Lung microvascular endothelial cell (primary cell): ENCODE measurements at places on chromosomes 2 and 18.

DNA sequence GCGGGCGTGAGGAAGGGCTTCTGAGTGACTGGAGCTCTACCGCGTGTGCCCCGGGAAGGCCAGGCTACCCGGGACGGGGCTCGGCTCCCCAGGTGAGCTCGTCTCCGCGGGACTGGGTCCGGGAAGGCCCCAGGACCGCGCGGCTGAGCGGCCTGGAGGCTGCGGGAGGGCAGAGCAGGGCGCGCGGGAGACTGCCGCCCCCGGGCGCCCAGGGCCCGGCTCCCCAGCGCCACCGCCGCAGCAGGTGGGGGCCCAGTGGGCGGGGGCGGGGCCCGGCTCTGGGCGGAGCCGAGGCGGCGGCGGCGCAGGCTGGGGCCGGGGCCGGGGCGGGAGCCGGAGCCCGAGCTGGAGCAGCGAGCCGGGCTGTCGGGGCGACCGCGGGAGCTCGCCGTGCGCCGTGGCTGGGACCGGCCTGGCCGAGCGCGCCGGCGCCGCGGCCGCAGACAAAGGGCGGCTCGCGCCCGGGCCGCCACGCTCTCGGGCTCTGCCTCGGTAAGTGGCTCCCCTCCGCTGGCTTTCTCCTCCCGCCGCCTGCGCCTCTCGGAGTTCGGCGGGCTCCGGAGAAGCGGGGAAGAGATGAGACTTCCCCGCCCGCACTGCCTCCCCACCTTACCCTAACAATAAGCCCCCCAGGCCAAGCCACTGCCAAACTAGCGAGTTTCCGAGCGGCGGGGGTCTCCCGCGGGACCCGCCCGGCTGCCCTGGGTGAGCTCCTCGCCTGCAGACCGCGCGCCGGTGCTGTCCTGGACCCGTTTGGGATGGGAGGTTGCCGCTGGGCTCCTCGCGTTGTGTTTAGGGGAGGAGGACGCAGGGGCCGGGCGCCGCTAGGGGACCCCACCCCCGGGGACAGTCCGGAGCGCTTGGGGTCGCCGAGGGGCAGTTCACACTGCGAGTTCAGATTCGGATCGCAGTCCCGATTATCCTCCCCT is at the start of gene MAPK4:
Gene MAPK4 (plus strand): TSS at position 336 of the 929 bp plus-strand sequence. CDS start 103,872 bp downstream, outside the sequence.
- DNase-seq, result peak; percentile 46

- DNase-seq, result no peak
Measured at GRCh38 chr2:163984986-163985385, 249.2 kb upstream of the FIGN start.

- no peak for DNase-seq
Measured at GRCh38 chr2:241991299-241991698, 121.8 kb downstream of the RTP5 start.

- DNase-seq, result peak; percentile 98
Measured at GRCh38 chr2:236871500-236872001, 214.1 kb upstream of the COPS8 start.

- DNase-seq, result no peak
Measured at GRCh38 chr2:85988175-85988913, 99.6 kb upstream of the ST3GAL5 start.

DNA sequence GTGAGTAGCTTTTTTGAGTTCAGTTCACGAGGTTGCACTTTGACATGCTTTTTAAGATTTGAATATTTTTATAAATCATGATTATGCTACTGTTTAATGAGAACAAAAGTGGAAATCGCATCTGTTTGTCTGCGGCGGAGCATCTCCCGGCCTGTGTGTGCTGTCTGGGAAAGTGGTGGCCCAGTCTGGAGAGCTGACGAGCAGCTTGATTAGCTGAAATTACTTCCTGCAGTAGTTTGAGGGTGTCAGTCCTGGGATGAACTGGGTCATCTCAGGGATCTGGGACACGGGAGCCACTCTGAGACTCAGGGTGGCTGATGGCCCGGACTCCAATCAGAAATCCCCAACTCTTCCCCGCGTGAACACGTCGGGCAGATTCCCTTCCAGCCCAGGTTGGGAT is 115.9 kb downstream of the KLHL29 start:
- DNase-seq, result no peak

DNA sequence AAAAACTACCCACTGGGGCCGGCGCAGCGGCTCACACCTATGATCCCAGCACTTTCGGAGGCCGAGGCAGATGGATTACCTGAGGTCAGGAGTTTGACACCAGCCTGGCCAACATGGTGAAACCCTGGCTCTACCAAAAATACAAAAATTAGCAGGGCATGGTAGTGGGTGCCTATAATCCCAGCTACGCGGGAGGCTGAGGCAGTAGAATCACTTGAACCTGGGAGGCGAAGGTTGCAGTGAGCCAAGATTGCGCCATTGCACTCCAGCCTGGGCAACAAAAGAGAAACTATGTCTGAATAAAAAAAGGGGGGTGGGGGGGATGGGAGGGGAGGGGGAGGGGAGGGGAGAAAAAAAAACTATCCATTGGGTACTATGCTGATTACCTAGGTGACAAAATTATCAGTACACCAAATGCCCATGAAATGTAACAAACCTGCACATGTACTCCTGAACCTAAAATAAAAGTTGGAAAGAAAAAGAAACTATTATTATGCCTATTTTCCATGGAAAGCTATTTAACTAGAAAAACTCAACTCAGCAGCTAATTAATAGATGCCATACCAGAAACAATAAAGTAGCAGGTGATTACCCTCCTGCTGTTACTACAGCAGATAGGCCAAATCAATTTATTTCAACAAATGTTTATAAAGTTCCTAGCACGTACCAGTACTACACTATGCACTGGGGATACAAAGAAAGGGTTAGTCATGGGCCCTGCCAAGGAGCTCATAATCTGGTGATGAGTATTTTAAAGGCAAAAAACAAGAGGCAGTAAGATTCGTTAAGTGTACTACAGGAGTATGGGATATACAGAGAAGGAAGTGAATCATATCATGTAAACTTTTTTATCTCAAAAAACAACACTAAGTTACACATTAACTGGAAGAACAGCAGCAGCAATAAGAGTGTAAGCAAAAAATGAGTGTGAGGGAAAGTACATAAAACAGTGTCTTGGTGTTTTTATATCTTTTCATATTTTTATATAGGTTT is 112.8 kb upstream of the SLC39A10 start:
- no peak for DNase-seq

DNA sequence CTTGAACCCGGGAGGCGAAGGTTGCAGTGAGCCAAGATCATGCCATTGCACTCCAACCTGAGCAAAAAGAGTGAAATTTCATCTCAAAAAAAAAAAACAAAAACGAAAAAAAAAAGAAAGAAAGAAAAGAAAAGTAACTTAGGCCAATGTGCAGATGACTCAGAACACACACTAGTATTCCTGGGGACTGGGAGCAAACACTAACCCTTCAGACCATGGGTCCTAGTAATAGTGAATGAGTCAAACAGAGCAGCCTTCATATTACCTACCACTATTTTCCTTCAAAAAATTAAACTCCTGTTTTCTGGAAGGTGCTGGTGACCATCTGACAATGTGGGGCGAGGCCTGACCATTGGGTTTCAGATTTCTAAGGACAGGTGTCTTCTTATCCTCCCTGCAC is 253.4 kb downstream of the PIEZO2 start:
- DNase-seq, result no peak

- DNase-seq, result peak; percentile 77
Measured at GRCh38 chr2:226208726-226209125, 590.9 kb downstream of the IRS1 start.

GRCh38 chr2:160255408-160255807 is 55.3 kb upstream of the ITGB6 start:
- no peak for DNase-seq

DNA sequence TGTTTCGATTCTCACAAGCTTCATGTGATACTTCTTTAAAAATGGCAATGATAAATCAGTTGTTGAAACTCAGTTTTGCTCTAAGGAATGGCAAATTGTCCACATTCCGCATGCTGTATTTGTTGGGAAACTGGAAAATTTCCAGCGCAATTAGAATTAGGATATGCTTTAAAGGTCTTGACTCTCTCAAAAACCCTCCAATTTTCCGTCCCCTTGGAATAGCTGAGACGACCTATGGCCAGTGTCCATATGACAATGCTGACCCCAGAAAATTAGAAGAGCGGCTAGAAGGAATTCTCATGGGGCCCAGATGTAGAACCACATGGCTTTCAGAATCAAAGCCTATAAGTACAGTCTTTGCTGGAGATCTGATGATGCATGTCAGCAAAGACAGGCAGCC is 170.8 kb downstream of the TMEM18 start:
- no peak for DNase-seq

DNA sequence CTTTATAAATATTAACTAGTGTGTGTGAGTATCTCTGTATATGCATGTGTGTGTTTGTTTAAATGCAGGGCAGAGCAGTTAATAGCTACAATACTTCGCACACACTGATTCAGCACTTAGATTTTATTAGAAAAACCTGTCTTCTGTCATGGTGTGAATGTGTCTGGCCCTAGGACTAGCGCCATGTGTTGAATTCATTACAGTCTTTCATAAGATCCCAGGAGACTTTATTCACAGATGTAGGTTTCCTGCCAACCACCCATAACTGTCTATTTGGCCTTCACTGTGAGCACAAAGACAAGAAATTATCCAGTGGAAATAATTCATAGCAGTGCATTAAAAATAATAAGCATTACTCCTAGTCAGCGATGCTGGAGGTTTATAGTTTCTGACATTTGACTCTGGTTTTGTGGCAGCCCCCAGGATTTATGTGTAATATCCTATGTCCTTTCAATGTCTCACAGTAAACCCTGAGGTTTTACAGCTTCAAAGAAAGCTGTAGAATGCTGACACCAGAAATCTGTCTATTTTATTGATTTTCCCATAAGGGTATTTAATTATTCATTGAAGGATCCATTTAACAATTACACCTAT is 93.9 kb downstream of the ZNF804A start:
- DNase-seq, result no peak

- no peak for DNase-seq
Measured at GRCh38 chr2:11156396-11157075, 1.3 kb downstream of the SLC66A3 start.

GRCh38 chr2:240349133-240350005 is 86.1 kb upstream of the GPC1 start:
- no peak for DNase-seq

DNA sequence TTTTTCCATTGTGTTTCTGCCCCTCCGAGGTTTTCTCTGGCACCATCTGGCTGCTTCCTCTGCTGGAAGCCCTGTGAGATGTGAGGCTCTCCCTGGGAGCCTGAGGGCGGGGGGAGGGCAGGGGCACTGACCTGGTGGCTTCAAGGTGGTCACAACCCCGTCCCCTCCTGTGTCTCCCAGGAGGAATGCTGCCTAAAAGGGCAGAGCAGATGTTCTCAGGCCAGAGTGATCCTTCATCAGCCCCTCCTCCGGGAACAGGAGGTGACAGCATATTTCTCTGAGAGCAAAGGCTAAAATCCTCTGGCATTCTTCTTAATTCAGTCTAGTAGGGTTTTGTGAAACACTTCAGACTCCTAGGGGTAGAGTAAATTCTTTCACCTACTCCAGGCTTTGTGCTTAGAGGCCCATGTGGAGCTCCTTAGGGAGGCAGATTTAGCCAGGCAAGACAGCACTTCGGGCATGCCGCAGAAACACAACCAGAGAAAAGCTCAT is 18.3 kb upstream of the GREB1 start:
- no peak for DNase-seq

DNA sequence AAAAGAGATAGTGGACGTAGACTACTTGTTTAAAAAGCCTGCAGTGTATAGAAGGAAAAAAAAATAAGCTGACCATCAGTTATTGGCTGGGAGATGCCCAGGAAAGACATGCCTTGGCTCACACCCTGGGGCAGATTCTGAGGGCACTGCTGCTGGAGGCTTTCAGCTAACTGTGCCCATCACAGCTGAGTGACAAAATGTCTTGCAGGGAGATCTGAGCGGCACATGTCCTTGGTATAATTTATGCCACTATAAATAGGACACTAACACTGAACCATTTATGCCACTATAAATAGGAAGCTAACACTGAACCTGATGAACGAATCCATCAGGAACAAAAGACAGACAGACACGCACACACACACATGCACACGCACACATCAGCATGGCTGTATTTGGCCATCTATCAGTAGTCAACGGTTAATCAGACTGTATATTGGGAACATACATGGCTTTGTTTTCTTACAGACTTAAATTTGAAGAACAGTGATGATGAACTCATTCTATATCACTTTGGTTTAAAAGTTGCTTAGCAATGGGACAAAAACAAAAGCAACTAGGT is 68.2 kb upstream of the NOSTRIN start:
- no peak for DNase-seq

DNA sequence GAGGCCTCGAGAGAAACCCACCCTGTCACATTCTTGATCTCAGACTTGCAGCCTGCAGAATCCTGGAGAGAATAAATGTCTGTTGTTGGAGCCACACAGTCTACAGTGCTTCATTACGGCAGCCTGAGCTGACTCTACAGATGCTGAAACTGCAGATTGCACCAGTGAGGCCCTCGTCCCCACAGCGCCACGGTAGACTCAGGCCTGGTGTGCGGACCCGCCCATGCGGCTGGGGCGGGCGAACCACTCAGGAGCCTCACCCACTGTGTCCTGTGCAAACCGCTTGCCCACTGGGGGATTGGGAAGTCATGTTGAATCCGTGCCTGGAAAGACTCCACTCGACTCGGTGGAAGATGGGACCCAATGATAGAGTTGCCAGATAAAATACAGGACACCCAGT is 125.2 kb upstream of the COPS8 start:
- DNase-seq, result no peak

DNA sequence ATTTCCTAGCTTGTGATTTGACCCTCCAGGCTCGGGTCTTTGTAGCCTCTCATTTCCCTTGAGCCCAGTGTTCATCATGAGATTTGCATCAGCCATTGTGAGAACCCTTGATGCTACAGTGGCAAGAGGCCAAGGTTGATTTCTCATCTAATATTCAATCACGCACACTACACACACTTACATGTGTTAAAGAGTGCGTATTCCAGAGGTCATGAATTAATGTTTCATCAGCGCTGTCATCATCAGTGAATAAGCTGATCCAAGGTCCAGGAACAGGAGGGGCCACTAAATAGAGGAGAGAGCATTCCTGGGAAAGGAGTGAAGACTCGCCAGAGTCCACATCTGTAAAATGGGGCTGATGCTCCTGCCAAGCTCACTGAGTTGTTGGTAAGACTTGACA is 276.1 kb upstream of the SIX2 start:
- DNase-seq, result no peak

GRCh38 chr2:111632661-111633060 is 251.3 kb downstream of the ANAPC1 start:
- DNase-seq, result no peak

GRCh38 chr2:179555691-179556283 is 291.2 kb upstream of the SESTD1 start:
- DNase-seq, result no peak

- DNase-seq, result no peak
Measured at GRCh38 chr2:151508519-151508918, 98.8 kb downstream of the RIF1 start.

GRCh38 chr2:8761529-8762164 is 75.8 kb downstream of the KIDINS220 start:
- DNase-seq, result peak; percentile 28

GRCh38 chr18:61464551-61465142 is 131.4 kb downstream of the CDH20 start:
- peak; percentile 6 for DNase-seq
